ENCODE measurements at places on chromosomes 2 and 18.

GRCh38 chr2:12031866-12032265 lies 285.4 kb downstream of the LPIN1 start:
- no peak for DNase-seq

- no peak for DNase-seq
Measured at GRCh38 chr2:65913813-65914212, 481.4 kb upstream of the SPRED2 start.

DNA sequence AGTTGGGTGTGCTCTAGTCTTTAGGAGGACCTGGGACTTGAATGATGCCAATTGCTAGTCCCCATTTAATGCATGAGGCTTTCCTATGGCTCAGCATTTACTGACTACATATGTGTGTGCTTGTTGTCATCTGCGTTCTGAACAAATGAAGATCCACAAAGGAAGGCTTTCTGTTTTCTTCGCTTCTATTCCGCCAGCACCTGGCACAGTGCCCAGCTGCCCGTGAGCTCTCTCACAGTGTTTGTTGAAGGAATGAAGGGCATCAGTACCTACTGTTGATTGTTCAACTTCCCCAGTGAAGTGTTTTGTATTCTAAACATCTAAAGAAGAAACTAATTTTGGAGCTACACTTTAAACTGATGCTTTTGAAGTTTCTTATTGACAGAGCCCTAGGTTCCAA lies 122.4 kb upstream of the LINC00305 start:
- DNase-seq = no peak

DNA sequence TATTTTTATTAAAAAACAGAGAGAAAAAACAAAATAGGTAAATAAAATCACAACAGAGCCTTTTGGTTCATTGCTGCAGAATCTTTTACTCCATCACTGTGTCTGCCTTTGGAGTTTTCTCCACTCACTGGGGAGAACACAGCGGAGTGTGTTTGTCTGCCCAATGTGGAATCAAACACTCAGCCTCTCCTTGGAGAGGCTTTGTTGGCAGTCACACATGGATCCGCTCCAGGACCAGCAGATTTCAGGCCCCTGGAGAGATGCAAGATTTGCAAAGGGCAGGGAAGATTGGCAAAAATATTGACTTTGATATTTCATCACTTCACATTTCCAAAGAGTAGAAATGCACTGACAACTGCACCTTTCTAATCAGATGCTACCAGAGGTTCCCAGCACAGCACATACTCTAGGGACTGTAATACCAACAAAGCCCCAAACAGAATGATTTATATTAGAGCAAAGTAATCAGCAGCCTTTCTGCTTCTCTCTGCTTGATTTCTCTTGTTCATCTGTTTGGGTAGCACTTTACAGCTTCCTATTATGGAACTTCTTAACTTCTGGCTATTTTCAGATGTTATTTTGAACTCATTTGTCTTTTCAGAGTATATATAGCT lies 1898.8 kb upstream of the PIK3C3 start:
- no peak for DNase-seq

GRCh38 chr18:53947092-53947640 lies 277.3 kb downstream of the MBD2 start:
- DNase-seq = no peak

GRCh38 chr2:19349911-19350677 lies 8.3 kb downstream of the OSR1 start:
- DNase-seq = peak; percentile 35

DNA sequence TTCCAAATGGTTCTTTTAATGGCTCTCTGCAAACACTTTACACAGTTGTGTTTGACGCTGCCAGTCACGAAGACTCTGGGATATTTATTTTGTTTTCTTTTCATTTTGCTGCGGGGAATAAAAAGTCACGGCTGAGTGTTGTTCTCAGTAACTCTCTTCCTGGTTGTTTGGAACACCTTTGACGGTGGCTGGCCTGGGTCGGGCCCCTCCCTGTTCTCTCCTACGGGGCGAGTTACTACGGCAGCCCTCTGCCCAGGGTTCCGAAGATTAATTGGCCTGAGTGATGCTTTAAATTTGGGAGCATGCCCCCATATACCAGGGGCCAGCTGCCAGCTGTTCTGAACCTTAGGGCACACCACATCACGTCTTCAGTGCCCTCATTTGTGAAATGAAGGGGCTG lies 84.7 kb downstream of the GATA6 start:
- no peak for DNase-seq

- no peak for DNase-seq
Measured at GRCh38 chr2:216634370-216635148, 1.3 kb downstream of the IGFBP2 start.

Measured in hippocampal formation (tissue), 2 donors.